AG20443 (cell line): ENCODE measurements at places on chromosomes 1 and 21.

DNA sequence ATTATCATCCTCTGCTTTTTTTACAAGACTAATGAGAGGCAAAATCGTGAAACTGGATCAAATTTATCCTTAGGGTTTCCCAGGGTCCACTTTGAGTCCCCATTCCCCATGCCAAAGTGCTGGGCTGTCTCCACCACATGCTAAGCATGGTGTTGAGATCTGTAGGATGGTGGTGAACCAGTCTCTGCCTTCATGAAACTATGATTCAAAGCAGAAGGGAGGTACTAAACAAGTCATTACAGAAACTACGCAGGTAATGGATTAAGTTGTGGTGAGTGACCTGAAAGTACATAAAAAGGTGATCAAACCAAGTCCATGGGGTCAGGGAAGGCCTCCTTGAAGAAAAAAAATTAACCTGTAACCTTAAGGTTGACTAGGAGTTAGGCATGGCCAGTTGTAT lies 265.2 kb downstream of the ATG4C start:
- no peak for DNase-seq

DNA sequence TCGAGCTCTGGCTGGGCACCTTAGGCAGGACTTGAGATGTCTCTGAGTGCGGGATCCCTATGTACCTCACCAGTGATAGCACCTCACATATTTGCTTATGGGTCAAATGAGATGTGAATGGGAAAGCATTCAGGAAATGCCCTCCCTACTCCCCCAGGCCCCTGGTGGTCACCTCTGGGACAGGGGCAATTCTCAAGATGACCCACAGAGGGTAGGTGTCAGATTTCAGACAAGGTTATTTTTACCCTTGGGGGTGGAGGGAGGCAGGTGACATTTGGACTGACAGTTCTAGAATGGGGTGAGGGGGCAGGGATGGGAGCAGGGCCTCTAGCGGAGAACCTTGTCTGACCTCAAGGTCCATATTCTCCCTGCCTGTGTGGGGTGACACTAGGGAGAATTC lies 27.1 kb downstream of the ACOT11 start:
- DNase-seq, result no peak

- no peak for DNase-seq
Measured at GRCh38 chr1:55957276-55957675, 622.1 kb downstream of the PLPP3 start.

DNA sequence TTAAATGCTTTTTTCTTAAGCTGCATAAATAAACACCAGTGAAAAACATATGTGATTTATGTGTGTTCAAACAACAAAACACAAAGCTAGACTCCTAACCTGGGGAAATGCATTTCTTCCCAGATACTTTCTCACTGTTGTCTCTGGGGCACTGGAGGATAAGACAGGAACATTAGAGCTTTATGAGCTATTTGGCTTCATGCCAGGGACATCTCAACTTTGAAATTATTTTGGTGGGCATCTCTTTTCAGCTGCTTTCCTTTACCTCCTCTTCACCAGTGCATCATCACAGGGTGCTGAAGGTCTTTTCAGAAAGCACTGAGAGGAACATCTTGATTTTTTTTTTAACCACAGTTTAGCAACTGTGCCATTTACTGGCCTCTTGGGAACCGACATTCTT lies 212.9 kb downstream of the DNM3 start:
- DNase-seq, result no peak

DNA sequence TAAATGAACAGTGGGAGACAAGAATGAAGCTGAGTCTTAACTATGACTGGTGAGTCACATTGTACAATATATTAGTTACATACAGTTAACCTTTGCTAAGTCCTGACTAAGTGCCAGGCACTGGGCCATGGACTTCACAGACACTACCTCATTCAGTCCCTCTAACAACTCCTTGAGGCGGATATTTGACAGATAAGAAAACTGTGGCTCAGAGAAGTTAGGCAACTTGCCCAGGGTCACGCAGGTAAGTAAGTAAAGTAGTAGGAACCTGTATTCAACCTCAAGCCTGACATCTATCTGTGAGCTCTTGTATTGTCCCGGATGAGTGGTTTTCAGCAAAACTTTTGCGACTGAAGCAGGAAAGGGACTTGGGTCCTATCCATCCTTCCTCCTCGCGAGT lies 62.1 kb downstream of the GNG12 start:
- no peak for DNase-seq

GRCh38 chr1:204574865-204575163 lies 58.6 kb downstream of the MDM4 start:
- DNase-seq, result no peak

GRCh38 chr1:5509664-5510452 lies 482.4 kb downstream of the NPHP4 start:
- DNase-seq, result peak; percentile 86

GRCh38 chr1:167120899-167121298 lies 27.0 kb downstream of the STYXL2 start:
- no peak for DNase-seq

GRCh38 chr1:110420023-110420662 lies 12.6 kb upstream of the LAMTOR5 start:
- no peak for DNase-seq

- no peak for DNase-seq
Measured at GRCh38 chr1:229034342-229034741, 236.6 kb upstream of the RAB4A start.

DNA sequence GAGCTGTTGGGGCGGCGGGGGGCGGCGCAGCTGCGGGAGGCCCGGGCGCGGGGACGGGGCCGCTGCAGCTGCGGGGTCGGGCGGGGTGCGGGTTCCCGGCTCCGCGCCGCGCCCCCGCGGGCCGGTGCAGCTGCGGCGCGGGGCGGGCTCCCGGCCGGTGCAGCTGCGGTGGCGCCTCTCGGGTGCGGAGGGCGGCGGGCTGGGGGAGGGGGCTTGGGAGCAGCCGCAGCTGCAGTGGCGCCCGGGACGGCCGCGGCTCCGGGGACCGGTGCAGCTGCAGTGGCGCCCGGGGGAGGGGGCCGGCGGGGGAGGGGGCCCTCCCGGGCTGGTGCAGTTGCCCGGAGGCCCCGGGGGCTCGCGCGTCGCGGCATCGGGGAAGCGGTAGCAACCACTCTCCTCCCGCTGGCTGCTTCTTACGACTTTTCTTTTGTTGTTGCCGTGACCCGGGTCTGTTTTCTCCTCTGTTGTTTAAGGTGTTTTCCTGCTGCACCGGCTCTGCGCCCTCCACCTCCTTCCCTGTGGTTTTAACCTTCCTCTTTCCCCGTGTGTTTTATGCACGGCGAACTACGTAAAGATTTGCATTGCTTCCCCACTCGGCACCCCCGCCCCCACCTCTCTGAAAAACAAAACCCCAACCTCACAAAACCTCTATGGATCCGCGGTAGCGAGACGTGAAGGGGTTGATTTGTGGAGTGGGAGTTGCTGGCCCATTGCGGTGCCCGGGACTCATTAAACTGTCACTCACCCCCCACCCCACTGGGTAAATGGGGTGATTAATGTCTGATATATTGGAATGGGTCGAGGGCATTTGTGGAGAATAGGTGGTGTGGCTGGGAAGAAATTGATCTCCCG lies 1.7 kb upstream of the ZBTB18 start:
- peak; percentile 46 for DNase-seq

GRCh38 chr1:24683713-24684162 lies 40.6 kb downstream of the SRRM1 start:
- peak; percentile 83 for DNase-seq

DNA sequence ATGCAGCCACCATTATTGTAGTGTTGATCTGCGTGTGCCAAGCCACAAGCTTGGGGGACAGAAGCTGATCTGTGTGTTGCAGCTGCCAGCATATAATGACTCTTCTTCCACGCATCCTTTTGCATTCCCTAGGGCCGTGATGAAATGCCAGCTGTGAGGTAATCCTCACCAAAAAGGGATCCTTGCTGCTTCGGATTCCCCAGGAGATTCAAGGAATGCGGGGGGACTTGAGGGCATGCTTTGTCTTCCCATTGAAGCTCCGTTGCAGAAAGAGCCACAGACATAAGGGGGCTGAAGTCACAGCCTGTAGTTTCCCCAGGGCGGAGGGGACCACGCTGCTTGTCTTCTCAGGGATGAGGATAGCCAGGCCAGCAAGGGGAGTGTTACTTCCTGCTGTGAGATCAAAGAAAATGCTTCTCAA lies 281.6 kb upstream of the FMN2 start:
- no peak for DNase-seq

DNA sequence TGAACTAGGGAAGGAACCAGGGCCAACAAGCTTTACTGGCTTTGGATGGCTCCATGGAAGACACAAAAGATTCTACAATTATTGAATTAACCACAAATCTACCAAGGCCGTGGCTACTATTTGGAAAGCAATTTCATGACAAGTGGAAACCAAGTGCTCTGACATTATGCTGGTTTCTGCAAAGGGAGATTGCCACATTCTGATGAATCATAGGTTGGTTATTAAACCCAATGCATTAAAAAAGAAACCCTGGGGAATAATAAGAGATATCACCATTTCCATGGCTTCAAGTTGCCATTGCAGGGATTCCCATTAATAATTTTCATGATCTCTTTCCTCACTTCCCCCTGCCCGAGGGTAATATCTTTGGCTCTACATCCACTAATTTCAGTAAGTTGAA lies 359.2 kb upstream of the NCAM2 start:
- no peak for DNase-seq

DNA sequence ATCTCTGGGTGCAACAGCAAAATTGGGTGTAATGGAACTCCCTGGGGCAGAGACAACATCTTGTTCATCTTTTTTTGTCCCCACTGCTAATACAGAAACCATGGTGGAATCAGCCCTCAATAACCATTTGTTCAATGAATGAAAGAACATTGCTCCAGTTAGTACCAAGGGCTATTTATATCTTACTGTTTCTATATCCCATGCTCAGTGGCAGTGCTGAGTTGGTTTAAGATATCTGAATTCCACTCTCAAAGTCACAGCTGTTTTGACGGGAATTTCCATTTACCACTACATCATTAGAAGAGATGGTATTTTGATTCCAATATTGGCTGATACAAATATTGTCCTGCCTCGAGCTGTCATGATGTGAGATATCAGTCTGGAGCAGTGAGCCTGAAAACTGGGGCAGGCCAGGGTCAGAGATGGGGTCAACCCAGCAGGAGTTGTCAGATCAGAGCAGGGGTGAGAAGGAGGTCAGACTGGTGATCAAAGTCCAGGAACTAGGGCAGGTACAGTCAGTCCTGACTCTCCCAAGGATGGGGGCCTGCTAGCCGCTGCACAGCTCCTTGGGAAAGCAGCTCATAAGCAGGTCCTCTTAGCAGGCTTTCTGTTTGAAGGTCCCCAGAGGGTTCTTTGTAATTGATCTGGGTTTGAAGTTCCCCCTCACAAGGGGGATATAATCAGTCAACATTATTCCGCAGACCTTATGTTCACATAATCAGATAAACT lies 5.8 kb upstream of the PHC2 start:
- DNase-seq, result no peak

GRCh38 chr1:66444438-66445265 lies 89.3 kb upstream of the SGIP1 start:
- no peak for DNase-seq

DNA sequence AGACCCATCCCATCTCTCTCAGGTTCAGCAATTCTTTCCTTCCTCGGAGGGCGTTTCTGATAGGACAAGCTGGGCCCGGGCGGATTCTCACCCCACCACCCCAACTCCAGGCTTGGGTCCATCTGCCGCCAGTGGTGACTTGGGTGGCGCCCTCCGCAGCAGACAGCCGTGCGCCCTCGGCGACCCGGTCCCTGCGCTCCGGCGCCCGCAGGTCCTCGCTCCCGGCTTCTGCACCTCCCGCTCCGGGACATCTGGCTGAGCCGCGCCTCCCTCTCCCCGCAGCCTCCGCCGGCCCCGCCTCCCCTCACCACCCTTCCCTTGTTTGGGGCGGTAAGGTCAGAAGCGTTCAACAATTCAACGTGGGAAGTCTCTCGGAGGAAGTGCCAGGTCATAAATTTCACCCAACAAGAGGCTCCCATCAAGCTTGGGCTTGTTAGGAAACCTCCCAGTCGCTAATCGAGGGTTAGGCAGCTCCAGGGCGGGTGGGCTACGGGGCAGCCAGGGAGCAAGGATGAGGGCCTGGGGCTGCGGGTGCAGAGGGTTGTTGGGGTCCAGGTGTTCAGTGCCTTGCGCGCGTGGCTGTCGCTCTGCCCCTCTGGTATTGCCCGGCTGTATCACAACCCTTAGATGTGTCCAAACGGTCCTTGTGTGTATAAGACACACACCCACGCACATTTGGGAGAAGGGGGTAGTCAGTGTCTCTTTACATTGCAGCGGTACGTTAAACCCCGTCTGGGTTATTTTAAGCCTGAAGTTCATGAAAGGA lies 39.8 kb downstream of the OLIG1 start:
- no peak for DNase-seq

DNA sequence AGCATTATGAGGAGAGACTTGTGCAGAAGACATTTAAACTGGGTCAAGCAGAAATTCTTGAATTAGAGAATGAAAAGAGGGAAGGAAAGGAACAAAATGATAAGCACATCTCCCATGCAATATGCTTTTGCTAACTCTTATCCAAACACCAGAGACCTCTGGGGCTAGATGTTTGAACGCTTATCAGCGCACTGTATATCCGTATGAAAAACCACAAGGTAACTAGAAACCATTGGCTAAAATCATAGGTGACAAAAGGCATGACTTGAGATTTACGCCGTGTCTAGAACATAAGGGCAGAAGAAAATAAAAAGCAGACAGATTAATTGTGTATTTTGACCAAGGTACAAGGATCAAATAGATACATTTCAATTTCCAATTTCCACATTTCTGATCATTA lies 38.0 kb upstream of the TIAM1 start:
- DNase-seq, result no peak

- DNase-seq, result no peak
Measured at GRCh38 chr1:119226321-119226720, 85.9 kb upstream of the WARS2 start.

GRCh38 chr1:20590306-20590777 lies 1.4 kb downstream of the CDA start:
- DNase-seq, result peak; percentile 76

GRCh38 chr1:119516680-119517079 lies 9.7 kb downstream of the HSD3B1 start:
- DNase-seq, result no peak

DNA sequence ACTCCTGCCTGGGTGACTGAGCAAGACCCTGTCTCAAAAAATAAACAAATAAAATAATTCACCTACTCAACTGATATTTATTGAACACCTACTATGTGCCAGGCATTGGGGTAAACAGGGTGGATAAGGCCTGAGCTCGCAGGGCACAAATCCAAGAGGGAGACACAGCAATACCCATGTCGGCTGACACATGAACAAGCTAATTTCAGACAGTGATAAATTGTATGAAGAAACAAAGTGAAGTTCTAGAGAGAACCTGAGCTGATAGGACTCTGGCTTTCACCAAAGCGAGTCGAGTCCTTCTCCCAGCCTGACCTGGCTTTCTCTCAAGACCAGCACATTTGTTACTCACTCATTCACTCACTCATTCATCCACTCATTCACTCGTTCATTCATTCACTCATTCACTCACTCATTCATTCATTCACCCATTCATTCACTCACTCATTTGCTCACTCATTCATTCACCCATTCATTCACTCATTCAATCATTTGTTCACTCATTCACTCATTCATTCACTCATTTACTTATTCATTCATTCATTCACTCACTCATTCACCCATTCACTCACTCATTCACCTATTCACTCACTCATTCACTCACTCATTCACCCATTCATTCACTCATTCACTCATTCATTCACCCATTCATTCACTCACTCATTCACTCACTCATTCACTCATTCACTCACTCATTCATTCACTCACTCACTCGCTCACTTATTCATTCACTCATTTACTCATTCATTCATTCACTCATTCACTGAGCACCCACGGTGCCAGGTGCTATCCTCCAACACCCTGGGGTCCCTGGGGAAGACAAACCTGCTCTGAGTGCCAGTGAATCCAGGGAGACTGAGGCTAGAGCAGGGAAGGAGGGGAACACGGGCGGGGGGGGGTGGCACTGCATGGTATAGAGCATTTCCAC lies 37.4 kb upstream of the CASZ1 start:
- no peak for DNase-seq
